ENCODE measurements at places on chromosomes 11 and 22.

DNA sequence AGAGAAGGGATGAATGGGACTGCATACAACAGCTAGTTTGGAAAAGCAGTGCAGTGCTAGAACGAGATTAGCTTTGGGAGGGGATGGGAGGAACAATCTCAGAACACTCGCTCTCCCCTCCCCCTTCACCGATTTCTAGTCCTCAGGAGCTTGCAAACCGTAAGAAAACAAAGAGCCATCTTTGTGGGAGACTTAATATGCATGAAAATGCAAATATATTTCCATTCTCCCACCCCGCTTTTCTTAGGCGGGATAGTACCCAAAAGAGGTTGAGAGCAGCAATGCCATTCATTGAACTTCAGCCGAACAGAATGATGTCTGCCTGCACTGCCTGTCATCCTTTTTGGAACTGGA is 1.1 kb downstream of the SPINDOC start:
- no peak for DNase-seq
- H3K36me3 ChIP-seq, result no peaks in the 10 kb centered on the region
- peak overlapping the region; percentile 83 for H3K4me3 ChIP-seq
- H3K4me1 ChIP-seq, result peaks cover 21% of the 10 kb centered on the region

DNA sequence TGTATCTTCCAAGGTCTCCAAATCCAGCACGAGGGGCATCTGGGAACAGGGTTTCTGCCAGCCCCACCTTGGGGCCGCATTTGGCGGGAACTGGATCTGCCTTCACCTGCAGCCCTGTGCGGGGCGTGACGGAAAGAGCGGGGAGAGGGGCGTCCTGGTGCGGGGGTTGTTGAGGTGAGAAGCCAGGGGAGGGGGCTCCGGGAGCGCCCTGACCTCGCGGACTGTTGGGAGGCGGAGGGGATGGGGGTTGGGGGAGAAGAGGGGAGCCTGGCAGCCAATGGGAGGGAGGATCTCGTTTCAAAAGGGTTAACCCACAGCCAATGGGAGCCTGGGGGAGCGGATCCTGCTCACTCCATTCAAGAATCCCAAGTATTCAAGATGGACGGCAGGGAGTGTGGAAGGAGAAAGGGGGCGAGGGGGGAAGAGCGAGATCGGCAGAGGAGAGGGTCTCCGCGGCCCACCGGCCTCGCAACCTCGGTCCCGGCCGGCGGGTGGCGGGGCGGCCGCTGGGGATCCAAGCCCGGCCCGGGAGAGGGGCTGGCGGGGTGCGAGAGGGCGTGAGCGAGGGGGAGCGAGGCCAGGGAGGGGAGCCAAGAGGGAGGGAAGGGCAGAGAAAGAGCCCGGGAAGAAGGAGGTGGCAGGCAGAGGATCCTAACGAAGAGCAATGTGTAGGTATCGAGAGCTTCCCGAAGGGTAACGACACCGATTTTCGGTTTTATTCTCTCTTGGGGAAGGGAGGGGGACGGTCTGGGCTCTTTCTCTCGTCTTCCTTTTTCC is 11.5 kb downstream of the YPEL4 start:
- peaks cover 42% of the 10 kb centered on the region for H3K27me3 ChIP-seq
- no peak for DNase-seq
- peak overlapping the region; percentile 85 for H3K27ac ChIP-seq
- peaks cover 11% of the 10 kb centered on the region for H3K36me3 ChIP-seq

DNA sequence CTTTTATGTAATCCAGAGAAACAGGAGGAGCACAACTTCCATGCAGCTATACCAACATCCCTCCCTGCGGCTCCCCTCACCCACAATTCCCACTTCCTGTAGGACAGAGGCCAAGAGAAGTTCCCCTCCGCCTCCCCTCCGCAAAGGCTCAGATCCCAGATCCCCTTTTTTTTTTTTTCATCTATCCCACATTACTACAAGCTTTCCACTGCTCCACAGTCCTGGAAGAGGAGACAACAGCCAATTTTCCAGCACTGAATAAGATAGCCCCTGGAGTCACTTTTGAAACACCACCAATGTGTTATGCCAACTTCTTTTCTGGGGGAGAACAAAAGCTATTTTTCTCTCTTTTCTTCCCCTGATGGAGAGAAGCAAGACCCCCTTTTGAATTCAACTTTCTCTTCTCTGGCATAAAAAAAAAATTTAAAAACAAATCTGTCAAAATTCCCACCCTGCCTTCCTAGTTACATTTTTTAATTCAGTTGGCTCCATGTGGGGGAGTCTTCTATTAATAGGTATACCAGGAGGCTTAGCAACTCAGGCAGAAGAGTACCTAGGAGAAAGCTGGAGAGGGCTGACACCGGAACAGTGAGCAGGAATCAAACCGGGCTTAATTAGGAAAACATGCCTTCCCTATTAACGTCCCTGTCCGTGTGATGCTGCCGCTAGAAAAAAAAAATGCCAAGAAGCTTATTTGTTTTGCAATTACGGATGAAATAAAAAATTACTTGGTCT is 543.4 kb downstream of the BUD13 start:
- peaks cover 18% of the 10 kb centered on the region for H3K27me3 ChIP-seq
- H3K4me3 ChIP-seq, result no peak overlapping the region
- no peaks in the 10 kb centered on the region for H3K4me1 ChIP-seq
- no peak overlapping the region for H3K27ac ChIP-seq
- H3K36me3 ChIP-seq, result no peaks in the 10 kb centered on the region

- peaks cover 53% of the 10 kb centered on the region for H3K4me1 ChIP-seq
- no peaks in the 10 kb centered on the region for H3K27me3 ChIP-seq
- H3K36me3 ChIP-seq, result no peaks in the 10 kb centered on the region
- peak overlapping the region; percentile 25 for H3K4me3 ChIP-seq
Measured at GRCh38 chr11:44564166-44564565, 1.3 kb upstream of the CD82 start.

DNA sequence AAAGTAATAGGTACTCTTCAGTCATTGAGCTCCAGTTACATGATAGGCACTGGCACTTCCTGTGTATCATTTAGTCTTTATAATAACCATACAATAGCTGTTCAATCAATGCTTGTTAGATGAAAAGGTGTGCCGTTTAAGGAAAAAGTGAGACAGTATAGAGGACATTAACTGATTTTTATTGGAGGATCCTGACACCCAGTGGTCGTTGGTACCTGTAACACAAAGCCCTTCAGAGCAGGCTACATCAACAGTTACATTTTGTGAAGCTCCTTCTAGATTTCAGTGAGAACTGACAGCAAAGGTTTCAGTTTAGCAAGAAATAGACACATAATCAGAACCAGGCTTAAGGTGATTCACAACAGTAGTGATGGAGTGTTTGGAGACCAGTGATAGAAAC is 44.2 kb downstream of the CCDC81 start:
- no peak overlapping the region for H3K4me3 ChIP-seq
- no peak overlapping the region for H3K27ac ChIP-seq
- peaks cover 2% of the 10 kb centered on the region for H3K36me3 ChIP-seq
- no peak for DNase-seq
- H3K27me3 ChIP-seq, result no peaks in the 10 kb centered on the region
- no peaks in the 10 kb centered on the region for H3K4me1 ChIP-seq

GRCh38 chr11:109788948-109789490 is 304.2 kb upstream of the ZC3H12C start:
- DNase-seq, result no peak
- H3K4me1 ChIP-seq, result no peaks in the 10 kb centered on the region
- no peaks in the 10 kb centered on the region for H3K27me3 ChIP-seq
- H3K36me3 ChIP-seq, result no peaks in the 10 kb centered on the region
- H3K27ac ChIP-seq, result no peak overlapping the region

DNA sequence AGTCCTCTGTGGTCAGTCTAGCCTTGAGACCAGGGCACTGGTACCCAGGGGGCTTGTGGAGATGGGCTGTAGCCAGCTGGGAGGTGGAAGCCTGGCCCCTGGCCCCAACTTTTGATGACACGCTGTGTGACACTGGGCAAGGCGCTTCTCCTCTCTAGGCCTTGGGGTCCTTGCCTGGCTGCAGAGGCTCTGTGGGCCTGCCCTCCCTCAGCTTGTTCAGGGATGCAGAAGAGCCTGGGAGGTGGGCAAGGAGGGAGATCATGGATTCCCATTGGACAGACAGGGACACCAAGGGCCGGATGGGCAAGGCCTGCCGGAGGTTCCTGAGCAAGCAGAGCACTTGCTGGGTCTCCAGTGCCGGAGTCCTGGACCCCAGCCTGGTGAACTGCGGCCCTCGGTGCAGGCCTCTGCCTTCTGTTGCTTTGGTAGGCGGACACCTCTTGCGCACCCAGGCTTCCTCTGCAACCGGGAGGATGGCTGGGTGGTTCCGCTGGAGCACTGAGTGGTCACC is 1.3 kb upstream of the PPP2R5B start:
- no peak overlapping the region for H3K4me3 ChIP-seq
- DNase-seq, result no peak
- H3K27me3 ChIP-seq, result no peaks in the 10 kb centered on the region
- H3K36me3 ChIP-seq, result no peaks in the 10 kb centered on the region

Measured in T-helper 17 cell (primary cell).